ENCODE measurements at places on chromosomes 1 and 21.
A peak's percentile ranks its signal among the peaks of the same experiment; 100 is the strongest.

GRCh38 chr1:160251687-160252526, 10.4 kb downstream of the DCAF8 start:
- no peak for DNase-seq

GRCh38 chr1:41955461-41956159, 36.9 kb upstream of the HIVEP3 start:
- no peak for DNase-seq

GRCh38 chr1:77539519-77540142, 142.8 kb downstream of the ZZZ3 start:
- no peak for DNase-seq

DNA sequence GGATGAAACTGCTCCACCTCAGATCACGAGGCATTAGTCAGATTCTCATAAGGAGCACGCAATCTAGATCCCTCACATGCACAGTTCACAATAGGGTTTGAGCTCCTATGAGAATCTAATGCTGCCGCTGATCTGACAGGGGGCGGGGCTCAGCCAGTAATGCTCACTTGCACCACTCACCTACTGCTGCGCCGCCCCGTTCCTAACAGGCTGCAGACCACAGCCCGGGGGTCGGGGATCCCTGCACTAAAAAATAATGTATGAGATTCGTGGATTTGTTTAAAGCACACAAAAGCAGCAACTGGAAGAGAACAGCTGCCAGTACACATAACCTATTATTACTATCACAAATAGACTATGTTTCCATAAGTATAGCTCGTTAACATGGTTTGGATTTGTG, 72.9 kb downstream of the HLCS start:
- DNase-seq: no peak

- DNase-seq: no peak
Measured at GRCh38 chr1:119600976-119601375, 47.1 kb downstream of the ZNF697 start.

DNA sequence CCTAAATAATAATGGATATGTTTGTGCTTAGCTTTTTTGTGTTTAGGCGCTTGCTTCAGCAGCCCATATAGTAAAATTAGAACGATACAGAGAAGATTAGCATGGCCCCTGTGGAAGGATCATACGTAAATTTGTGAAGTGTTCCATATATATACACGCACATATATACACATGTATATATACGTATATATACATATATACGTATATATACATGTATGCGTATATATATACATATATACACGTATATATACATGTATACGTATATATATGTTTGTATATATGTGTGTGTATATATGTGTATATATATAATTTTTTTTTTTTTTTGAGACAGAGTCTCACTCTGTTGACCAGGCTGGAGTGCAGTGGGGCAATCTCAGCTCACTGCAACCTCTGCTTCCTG, 17.4 kb downstream of the SNX27 start:
- no peak for DNase-seq

DNA sequence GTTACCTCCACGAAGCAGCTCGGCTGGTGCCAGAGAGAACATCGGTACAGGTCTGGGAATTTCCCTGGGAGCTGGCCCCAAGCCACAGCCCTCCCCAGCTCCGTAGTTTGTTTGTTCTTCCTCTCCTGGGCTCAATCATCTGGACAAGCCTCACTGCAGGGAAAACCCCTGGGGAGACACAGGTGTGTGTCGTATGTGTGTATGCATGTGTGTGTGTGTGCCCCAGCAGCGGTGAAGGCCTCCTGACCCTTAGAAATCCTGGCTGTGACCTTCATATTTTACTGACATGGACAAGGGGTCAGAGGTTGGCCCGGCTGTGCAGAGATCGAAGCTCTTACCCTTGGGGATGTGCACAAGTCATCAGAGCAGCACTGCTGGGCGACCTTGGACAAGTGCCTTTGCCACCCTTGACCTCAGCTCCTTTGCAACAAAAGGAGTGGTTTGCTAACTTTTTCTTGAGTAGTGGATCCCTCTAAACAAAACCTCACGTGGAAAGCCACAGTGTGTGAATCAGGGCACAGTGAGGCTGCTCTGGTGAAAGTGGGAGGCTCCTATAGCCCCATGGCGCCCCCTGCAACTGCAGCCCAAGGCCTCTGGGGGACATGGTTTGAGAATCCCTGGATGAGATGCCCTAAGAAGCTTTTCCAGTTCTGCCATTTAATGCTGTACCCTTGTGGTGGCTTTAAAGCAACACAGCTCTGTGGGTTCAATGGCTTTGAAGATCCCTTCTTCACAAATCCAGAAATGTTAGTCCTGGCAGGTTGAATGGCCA, 12.3 kb upstream of the IL22RA1 start:
- DNase-seq: no peak

- peak; percentile 49 for DNase-seq
Measured at GRCh38 chr1:153985341-153985912, 712 bp downstream of the RAB13 start.

DNA sequence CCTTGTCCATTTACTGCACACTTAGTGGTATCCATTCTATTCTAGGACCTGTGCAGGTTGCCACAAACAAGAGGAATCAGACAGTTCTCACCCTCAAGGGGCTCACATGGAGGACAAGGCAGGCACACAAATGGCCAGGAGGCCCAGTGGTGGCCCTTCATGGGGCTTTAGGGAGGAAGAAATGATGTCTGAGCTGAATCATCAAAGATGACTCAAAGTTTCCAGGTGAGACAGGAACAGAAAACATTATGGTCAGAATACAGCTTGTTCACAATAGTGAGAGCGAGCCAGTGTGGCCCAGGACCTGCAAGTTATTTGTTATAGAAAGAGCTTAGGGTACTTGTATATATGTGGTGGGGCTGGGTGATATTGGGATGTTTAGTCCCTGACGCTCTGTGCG, 26.4 kb downstream of the SHISAL2A start:
- peak; percentile 29 for DNase-seq

- DNase-seq: no peak
Measured at GRCh38 chr1:84008631-84009030, 9.7 kb upstream of the TTLL7 start.

GRCh38 chr1:92123868-92124267, 43.7 kb downstream of the BTBD8 start:
- no peak for DNase-seq

DNA sequence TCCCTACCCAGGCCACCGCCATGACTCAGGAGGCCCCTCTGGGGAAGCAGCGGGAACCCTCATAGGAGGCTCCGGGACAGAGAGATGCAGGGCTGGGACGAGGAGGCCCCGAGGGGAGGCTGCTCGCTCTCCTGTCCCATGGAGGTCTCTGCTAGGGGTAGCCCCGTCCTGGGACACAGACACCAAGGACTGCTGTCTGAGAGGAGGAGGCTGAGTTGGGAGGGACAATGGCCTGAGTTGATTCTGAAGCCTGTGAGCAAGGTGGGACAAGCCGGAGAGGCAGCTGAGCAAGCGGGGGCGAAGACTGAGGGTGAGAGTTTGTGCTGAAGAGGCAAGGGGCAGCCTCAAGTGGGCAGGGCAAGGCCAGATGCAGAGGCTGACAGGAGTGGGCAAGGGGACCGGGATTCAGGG, 17.4 kb downstream of the SLC27A3 start:
- DNase-seq: no peak

- DNase-seq: no peak
Measured at GRCh38 chr1:193201021-193201420, 14.6 kb upstream of the B3GALT2 start.

DNA sequence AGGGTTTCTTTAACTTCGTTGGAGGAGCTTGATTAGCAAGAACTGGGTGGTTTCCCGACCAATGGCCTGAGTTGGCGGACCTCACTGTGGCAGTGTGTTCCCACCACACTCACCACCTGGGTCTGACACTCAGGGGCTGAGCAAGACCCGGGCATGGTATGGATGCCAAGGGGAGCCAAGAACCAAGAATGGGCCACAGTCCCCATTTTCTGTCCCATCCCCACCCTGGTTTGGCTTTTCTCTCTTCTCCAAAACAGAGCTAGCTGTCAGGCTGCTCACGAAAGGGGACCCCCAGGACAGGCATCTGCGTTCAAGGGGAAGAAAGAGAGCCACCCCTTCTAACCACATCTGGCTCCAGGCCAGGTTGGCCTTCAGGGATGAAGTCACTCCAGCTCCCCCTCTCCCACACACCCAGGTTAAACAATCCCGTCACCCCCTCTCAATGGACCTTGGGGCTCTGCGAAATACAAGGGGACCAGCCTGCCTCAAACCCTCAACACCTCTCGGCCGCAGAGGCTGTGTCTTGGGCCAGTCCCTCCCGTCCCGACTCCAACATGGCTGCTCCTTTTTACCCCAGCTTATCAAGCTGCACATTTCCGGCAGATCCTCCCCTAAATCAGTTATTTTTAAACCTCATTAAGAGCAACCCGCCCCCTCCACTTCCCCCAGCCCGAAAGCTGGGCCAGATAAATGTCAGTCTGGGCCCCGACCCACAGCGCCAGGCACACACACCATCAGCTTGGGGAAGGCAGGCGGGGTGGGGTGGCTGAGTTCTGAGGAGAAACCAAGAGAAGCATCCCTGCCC, 3.4 kb downstream of the TAGLN2 start:
- DNase-seq: no peak

GRCh38 chr21:34367320-34367935, 3.6 kb downstream of the KCNE2 start:
- no peak for DNase-seq

DNA sequence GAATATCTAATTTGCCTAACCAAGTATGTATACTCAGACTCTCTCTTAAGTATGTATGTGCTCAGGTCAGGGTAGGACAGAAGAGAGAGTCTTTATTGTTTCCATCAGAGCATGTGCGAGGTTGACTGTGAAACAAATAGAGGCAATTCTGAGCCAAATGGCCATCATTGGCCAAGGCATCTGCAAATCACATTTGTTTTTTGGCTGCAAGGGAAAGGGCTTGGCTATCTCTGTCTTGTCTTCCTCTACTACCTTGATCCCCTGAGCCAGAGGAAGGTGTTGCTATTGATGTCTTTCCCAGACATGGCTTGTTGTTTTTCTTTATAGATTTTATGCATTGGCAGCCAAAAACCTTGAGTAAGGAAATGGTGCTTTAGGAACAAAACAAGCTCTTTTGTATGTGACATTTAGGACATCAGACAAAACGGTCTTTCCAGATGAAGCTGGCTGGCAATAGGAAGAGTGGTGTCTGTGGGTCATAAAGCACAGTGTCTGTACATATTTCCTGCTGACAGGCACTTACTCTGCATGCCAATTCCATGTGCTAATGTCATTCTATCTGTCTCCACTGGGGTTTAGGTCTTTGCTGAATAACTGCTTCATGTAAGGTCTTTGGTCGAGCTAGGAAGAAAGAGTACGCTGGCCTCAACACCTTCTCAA, 163.3 kb downstream of the BRINP2 start:
- DNase-seq: no peak

GRCh38 chr1:174800216-174800851, 199.4 kb upstream of the CACYBP start:
- DNase-seq: no peak

- no peak for DNase-seq
Measured at GRCh38 chr1:158043232-158043631, 49.8 kb downstream of the KIRREL1 start.

GRCh38 chr21:45724345-45724961, 80.9 kb downstream of the PCBP3 start:
- DNase-seq: no peak

DNA sequence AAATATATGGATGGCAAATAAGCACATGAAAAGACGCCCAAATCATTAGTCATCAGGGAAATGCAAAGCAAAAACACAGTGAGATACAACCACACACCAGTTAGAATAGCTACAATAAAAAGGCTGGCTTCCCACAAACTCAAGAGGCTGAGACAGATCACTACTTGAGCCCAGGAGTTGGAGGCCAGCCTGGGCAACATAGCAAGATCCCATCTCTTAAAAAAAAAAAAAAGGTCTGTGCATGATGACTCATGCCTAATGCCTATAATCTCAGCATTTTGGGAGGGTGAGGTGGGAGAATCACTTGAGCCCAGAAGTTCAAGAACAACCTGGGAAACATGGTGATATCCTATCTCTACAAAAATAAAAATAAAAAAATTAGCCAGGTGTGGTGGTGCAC, 19.8 kb downstream of the LDLRAD1 start:
- no peak for DNase-seq

DNA sequence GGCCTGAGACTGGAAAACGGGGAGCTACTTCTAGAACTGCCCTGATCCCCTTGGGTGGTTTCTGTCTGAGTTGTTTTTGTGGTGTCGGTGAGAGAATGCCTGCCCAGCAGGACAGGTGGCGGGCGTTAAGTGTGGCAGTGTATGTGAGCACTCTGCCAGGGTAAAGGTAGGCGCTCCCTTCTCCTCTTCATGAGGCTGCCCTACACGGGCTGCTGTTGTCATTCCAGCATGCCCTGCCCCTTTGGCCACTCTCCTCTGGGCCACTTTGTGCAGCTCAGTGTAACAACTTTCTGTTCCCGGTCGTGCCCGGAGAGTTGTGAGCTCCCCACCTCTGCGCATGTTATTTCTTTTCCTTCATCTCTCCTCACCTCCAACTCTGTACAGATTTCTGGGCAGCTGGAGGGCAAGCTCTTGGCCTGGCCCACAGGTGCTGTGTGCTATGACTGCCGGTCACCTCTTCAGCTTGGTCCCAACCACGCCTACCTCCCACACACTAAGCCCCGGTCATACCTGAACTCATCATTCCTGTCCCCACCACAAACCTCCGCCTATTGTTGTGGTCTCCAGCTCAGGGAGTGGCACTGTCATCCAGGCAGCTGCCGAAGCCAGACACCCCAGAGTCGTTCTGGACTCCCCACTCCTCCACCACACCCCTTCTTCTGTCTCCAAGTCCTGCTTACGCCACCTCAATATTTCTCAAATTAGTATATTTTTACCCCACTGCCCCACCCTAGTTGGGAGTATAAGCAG, 69.0 kb downstream of the GADD45A start:
- DNase-seq: no peak

DNA sequence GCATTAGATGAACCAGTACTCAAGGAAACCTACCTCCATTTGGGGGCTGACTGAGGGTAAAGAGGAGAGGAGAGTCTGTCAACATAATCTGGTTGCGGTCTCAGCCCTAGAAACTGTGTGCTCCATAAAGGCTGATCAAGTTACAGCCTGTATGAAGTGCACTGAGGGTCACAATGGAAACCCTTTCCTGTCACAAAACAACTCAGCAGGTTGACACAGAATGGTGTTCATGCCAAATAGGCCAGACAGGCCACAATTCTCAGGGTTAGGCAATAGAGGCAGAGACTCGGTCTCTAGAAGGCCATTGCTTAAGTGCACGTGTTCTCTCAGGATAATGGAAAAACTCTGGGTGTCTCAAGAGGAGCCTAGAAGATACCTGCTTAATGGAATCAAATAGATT, 4.1 kb upstream of the ANKRD35 start:
- no peak for DNase-seq
